ENCODE measurements at places on chromosomes 5 and 9. TPM values are rescaled to one million over a fixed set of nuclear protein-coding genes. Genes with fewer than 3 reads are reported as not detected.

GRCh38 chr9:27427272-27427643, 96.8 kb upstream of the IFNK start:
- no peak for DNase-seq

GRCh38 chr5:96940586-96940985, 4.7 kb downstream of the LNPEP start:
- no peak for DNase-seq

GRCh38 chr5:89071101-89071940, 188.3 kb upstream of the MEF2C start:
- DNase-seq: no peak

- no peak for DNase-seq
Measured at GRCh38 chr5:93034621-93035590, 546.1 kb downstream of the NR2F1-AS1 start.

- DNase-seq: no peak
Measured at GRCh38 chr5:64516216-64516615, 10.4 kb downstream of the RGS7BP start.

DNA sequence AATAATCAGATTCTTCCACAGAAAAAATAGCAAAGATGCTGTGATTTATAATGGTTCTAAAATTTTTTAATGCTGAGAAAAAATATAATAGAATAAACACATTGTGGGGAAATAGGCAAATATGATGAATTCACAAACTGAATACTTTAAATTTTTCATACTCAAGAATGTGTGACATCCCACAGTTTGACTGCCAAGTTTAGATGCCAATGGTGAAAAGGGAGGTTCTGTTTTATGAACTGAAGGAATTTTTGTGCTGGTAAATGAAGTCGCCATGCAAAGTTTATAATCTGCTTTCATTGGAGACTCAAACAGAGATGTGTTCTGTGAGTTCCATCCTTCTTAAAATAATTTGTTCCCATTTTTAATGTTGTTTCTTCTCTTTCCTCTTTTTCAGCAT, 367.5 kb upstream of the ADAMTS16 start:
- DNase-seq: no peak

DNA sequence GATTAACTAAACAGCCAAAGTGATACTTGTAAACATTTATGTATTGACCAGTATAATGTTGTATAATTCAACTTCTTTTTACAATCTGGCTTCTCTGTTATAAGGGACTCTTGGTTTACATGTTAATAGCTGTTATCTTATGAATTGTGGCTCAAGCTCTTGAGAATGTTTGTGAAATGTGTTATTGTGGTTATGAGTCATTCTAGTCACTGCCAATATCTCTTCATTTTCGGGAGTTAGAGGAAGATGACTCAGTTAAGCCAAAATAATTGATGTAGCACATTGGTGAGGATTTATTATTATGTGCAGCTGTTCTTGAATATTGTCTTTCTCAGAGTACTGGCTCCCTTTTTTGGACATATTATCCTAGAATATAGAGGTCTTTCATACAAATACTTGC, 655.2 kb upstream of the RIOK2 start:
- DNase-seq: peak; percentile 68

ACTBL2 gene
- 0.09 TPM for total RNA-seq

DNA sequence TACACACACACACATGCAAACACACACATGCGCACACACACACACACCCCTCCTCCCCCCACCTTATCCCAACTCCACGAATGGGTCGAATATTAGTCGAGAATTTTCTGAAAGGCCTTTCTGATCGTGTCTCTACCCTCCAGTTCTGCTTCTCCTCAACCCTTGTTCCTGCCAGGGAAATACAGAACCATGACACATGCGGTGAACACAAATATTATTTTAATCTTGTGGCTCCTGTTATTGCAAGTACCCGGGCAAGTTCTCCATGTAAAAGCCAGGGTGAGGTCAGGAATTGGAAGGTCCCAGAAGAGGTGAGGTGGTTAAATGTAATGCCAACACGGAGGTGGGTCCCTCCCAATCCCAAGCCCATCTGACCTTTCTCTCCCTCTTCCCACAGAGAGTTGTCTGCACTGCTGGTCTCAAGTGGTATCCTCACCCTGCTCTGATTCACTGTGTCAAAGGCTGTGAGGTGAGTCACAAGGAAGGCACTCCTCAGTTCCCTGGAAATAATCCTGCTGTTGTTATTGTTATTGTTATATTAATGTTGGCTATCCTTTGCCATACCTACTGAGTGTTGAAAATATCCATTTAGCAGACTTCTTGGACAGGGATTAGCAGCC, 223.7 kb downstream of the PAPPA start:
- no peak for DNase-seq

DNA sequence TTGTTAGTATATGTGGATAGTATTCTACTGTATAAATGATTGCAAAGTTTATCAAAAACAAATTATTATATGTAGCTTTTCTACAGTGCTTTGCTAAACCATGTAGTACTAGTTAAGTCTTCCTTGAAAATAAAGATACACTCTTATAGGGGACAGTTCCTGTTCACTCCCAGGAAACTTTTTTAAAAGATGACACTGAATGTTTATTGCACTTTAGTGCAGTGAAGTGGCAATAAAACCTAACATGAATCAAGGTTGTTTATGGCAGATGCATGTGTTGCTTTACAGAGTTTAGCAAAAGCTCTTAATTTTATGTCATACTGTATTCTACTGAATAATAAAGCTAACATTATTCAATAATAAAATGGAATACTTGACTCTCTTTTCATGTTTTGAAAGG, 51.7 kb downstream of the GABRA1 start:
- DNase-seq: no peak

DNA sequence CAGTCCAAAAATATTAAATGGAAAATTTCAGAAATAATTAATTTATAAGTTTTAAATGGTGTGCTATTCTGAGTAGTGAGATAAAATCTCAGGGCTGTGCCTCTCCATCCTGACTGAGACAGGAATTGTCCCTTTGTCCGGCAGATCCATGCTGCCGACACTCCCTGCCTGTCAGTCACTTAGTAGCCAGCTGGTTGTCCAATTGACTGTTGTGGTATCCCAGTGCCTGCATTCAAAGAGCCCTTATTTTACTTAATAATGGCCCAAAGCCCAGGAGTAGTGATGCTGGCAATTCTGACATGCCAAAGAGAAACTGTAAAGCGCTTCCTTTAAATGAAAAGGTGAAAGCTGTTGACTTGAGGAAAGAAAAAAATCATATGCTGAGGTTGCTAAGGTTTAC, 157.5 kb downstream of the ENC1 start:
- DNase-seq: no peak

GRCh38 chr5:150186897-150187296, 3.0 kb upstream of the SLC6A7 start:
- DNase-seq: peak; percentile 73

FGF1 gene
- 0.98 TPM for total RNA-seq

CCL21 gene
- total RNA-seq: 473 TPM

- DNase-seq: peak; percentile 4
Measured at GRCh38 chr5:80282054-80282453, 26.2 kb upstream of the SERINC5 start.

DNA sequence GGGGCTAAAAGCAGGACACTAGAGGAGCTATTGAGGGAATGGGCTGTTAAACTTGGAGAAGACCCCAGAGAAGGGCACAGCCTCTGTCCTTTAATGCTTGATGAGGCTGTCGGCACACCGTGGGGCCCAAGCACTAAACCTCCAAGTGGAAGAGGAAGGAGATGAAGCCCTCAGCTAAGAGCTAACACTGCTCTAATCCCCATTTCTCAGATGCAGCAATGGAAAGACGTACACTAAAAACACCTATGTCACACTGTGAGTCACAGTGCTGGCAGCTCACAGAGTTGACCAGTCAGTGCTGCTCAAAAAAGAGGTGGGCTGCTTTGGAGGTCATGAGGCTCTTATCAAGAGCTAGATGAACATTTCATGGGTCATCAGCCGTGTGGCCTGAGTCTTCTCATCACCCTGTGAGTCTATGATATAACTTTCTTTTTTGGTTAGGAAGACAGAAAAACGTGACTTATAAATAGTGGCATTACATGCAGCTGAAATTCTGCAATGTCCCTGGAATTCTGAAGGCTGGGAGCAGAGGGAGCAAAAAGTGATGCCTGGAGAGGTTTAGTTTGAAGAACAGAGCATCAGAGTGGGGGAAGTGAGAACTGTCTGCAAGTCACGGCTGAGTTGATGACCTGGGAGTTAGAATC, 21.5 kb downstream of the TNFSF8 start:
- DNase-seq: no peak

GRCh38 chr9:127154003-127154389, 31.6 kb upstream of the ANGPTL2 start:
- DNase-seq: no peak

GIN1 gene
- total RNA-seq: 12.6 TPM

- DNase-seq: no peak
Measured at GRCh38 chr5:55923177-55923771, 71.5 kb downstream of the IL6ST start.

- no peak for DNase-seq
Measured at GRCh38 chr9:6855860-6856259, 98.1 kb downstream of the KDM4C start.

F2R gene
- total RNA-seq: 13.9 TPM

DNA sequence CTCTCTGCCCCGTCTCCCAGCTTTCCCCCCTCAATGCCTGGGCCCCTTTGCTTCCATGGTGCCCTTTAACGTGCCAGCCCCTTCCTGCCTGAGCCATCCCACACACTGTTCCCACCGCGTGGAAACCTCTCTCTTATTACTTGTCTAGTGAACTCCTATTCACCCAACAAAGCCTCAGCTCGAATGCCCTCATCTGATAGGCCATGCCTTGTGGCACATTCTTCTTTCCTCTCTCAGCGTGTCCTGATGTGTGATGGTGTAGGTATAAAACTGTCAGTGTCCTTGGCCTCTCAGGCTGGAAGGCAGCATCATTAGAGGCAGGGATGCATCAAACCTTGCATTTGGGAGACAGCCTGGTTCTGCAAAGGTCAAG, 152.3 kb downstream of the OLFM1 start:
- no peak for DNase-seq

SNCAIP gene
- total RNA-seq: 6.5 TPM

DNA sequence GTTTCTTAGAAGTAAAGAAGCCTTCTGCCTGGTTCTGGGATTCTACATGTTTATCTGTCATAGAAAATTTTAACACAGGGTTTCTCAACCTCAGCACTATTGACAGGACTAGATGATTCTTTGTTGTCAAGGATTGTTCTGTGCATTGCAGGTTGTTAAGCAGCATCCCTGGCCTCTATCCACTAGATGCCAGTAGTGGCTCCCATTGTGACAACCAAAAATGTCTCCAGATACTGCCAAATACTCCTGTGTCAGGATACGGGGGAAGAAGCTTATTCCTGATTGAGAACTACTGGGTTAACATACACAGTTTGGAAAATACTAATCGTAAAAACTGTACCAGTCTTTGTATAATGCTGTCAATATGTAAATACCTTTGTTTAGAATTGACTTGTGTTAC, 167.1 kb downstream of the NIPBL start:
- no peak for DNase-seq

SUB1 gene
- 126 TPM for total RNA-seq

GRCh38 chr5:6349387-6349786, 29.0 kb downstream of the MED10 start:
- no peak for DNase-seq

DNA sequence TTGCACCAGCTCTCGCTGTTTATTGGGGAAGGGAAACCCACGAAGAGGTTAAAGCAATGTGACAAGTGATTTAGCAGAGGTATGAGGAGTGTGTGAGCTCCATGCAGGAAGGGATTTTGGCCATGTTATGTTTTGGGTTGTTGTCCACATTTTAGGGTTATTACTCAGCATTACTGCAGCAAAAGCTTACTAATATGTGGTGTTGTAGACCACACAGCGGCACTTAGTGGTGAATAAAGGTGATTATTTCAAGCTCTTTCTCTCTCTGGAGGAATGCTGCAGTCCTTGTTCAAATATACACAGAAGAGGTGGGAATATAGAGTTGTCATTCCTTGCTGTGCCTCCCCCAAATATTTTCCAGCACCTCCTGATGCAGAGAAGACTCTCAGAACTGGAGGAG, 29.7 kb upstream of the AKNA start:
- no peak for DNase-seq

ANKRD31 gene
- total RNA-seq: 0.25 TPM

PCDHA10 gene
- 0.48 TPM for total RNA-seq

- DNase-seq: peak; percentile 32
Measured at GRCh38 chr5:102959055-102959454, 160.9 kb downstream of the GIN1 start.

DNA sequence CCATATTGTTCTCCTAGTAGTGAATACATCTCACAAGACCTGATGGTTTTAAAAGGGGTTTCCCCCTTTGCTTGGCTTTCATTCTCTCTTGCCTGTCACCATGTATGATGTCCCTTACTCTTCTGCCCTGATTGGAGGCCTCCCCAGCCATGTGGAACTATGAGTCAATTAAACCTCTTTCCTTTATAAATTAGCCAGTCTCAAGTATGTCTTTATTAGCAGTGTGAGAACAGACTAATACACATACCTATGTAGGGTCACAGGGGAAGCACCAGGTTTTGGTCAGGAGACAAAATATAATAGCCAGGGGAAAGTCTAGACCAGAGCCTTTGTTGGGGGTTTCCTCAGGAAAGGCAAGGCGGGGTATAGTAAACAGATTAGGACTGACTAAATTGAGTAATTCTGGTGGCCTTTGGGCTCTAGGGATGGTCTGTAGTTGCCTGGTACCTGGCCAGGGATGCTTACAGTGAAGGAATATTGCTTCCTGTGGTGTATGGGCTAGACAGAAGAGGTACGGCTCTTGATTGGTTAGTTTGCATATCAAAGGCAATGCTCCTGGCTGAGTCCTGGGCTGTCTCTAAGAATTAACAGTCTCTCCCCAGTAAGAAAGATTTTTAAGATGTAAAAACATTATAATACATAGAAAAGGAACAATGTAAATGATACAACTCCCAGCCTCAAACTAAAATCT, 254.5 kb downstream of the ELAVL2 start:
- no peak for DNase-seq

- no peak for DNase-seq
Measured at GRCh38 chr9:100219347-100219746, 120.3 kb downstream of the INVS start.

GHR gene
- total RNA-seq: 23.8 TPM

- no peak for DNase-seq
Measured at GRCh38 chr9:109448223-109448622, 49.9 kb downstream of the PTPN3 start.

Measured in lung (tissue), 17 donors.